ENCODE measurements at places on chromosomes 1 and 21. TPM values are rescaled to one million over a fixed set of nuclear protein-coding genes. Genes with fewer than 3 reads are reported as not detected.

Gene AIRE
- 0.28 TPM for total RNA-seq

Gene CACHD1
- 2.7 TPM for total RNA-seq

Gene NRIP1
- 38.1 TPM for total RNA-seq

Gene FAM3B
- not detected for total RNA-seq

Gene FCER1G
- total RNA-seq = 0.38 TPM

Gene AMY1A
- not detected for total RNA-seq

Gene OR2M3
- total RNA-seq = not detected

Gene CLIC6
- total RNA-seq = not detected

Gene GPR153
- 2.1 TPM for total RNA-seq

Gene URB2
- 7.6 TPM for total RNA-seq

Gene TMEM82
- not detected for total RNA-seq

Gene CAMK2N1
- 8.6 TPM for total RNA-seq

Gene CLDN17
- total RNA-seq = not detected

Gene HMGCS2
- not detected for total RNA-seq

Gene FNDC5
- total RNA-seq = 0.85 TPM

Gene SERTAD4
- 12.1 TPM for total RNA-seq

Gene FAM78B
- under 0.01 TPM for total RNA-seq

Gene GRIK3
- total RNA-seq = not detected

Gene PROK1
- not detected for total RNA-seq

Gene MASP2
- 0.19 TPM for total RNA-seq

Gene SLC45A1
- 1.4 TPM for total RNA-seq

Gene LCE1C
- total RNA-seq = not detected

Gene PAX7
- total RNA-seq = not detected

Gene CD5L
- total RNA-seq = not detected
